ENCODE measurements at places on chromosomes 2 and 18.

DNA sequence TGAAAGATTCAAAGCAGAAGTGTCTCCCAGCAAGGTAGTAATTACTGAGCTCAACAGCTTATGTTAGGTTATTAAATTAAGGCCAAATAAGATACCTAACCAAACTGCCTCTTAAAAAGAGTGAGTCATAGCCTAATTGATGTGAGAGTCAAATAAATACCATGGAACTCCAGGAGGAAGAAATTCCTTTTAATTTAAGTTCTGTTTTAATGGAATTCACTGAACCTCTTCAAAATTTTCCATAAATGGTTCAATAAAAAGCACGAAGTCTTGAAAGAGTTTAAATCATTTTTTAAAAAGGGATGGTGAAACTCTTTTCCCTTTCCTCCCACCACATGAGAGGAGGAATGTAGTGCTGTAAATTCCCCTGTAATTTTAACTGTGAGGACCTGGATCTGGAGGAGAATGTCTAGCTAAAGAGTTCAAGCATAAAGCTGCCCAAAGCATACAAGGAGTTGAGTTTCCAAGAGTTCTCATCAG lies 180.8 kb upstream of the MMADHC start:
- no peak for DNase-seq

DNA sequence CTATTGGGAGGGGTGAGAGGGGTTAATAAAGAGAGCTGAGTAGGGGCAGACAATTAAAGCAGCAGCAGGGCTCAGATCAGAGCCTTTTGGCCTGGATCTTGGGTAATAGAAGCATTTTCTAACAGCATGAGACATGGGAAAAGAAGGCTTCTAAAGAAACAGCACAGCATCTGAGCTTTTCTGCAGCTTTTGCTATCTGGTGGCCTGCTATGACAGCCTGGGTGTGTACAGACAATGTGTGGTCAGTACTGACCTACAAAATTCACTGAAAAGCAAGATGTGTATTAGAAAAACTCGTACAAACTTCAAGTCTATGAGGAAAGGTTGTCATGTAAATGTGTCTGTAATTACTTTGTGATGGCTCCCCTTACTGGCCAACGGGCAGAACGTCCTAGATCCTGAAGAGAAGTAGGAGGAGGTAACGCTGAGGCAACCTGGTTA lies 95.6 kb downstream of the GALNT3 start:
- peak; percentile 12 for DNase-seq

- DNase-seq, result no peak
These were observed 140.5 kb downstream of the ZFP36L2 start for GRCh38 chr2:43085929-43086328.

DNA sequence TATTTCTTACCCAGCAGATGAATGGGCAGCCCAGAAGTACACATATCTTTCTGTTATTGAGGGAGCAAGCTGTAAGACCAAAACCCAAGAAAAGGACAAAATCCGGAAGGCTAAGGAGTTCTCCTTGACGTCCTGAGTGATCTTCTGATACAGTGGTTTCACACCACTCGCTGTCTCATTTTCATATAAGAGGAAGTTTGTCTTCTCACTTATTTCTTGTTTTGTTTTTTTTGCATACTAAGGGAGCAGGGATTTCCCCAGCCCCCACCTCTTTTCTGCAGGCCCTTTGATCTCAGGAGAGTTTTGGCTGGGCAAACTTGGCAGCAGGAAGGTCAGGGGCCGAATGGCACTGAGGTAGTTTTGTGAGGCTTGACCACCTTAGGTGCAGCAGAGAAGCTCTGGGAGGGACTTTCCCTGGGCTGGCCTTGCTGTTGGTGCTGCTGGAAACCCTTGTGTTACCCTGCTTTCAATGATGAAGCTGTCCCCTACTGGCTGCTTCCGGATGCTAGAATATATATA lies 13.3 kb downstream of the CHRNA1 start:
- DNase-seq, result no peak

DNA sequence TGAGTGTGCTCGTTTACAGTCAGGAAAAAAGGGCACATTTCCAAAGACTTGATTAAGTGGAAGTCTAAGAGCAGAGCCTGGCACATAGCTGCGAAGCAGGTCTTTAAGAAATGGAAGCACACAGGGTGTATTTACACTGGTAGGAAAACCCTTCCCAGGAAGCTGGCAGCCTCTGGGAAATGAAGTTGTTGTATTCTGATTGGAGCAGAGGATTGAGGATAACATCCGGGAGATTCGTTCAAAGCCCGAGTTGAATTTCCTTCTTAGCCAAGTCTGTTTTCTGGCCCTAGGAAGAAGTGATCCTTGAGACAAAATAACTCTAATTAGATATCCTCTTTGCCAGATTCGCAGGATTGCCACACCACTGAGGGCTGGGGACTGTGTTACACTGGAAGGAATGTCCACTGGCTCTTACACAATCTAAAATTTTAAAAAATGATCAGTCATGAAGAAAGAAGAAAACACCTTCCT lies 75.9 kb downstream of the ITGB1BP1 start:
- DNase-seq, result no peak

DNA sequence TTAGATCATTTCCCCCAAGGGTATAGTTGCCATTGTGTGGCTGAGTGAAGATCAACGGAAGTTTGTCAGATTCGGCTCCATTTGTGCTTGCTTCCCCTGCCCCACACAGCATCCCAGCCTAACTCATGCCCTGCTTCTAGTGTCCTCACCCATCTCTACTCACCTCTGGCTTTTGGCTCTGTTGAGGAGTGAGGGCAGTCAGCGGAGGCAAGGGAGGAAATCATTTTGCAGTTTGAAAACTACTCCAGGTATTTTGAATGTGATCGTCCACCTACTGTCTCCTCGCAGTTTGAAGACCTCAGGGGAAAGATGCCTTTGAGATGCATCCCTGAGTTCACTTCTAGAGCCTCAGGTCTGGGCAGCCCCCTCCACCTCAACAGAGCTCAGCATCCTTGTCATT lies 116.3 kb downstream of the FEZ2 start:
- DNase-seq, result no peak

GRCh38 chr2:16181062-16181740 lies 240.9 kb downstream of the MYCN start:
- DNase-seq, result no peak

- DNase-seq, result no peak
These were observed 9.6 kb downstream of the TRPM8 start for GRCh38 chr2:233926806-233927205.

DNA sequence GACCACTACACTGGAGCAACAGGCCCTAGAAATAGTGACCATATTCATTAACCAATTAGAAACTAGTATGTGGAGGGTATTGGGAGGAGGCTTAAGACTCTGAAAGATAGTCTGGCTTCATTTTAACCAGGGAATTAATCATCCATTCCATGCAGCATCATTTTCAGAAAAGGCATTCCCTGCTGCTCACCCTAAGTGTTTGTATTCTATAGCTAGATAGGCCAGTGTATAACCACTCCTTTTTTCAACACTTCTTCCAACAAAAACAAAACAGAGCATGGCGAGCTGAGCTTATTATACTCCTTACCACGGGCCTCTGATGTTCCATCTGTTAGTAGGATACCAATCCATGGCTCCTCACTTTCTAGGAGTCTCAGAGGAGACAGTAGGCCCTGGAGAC lies 112.0 kb upstream of the PKDCC start:
- no peak for DNase-seq

DNA sequence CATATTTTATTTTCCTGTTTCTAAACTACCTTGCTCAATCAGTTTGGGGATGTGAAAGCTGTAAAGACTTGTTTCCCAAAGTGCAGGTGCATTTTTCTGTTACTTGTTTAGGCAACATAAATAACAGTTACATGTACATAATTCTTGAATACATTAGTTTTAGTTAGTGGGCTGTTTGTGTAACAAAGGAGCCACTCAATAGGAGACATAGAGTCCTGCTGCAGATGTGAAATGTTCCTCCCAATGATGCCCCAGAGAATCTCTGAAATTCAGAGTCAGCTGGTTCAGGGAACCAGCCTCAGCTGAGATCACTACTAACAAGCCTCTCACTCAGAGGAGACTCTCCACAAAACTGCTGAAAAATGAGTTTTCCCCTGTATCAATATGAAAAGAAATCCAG lies 91.5 kb upstream of the TWSG1 start:
- DNase-seq, result no peak

DNA sequence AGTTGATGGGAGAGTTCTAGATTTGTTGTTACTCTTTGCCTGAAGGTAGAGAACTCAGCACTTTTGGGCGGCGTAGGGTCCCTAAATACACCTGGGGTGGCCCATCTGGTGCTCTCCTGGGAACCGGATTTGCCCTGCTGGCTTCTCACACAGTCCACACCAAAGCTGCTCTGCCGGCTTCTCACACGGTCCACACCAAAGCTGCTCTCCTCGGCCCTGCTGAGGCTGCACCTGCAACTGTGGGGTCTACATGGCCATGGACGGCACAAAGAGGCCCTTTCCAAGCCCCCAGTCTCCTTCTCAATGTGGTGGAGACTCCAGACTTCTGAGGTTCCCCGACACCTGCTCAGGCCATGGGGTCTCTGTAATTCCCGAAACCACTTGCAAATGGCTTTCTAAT lies 124.8 kb upstream of the GPC1 start:
- no peak for DNase-seq

DNA sequence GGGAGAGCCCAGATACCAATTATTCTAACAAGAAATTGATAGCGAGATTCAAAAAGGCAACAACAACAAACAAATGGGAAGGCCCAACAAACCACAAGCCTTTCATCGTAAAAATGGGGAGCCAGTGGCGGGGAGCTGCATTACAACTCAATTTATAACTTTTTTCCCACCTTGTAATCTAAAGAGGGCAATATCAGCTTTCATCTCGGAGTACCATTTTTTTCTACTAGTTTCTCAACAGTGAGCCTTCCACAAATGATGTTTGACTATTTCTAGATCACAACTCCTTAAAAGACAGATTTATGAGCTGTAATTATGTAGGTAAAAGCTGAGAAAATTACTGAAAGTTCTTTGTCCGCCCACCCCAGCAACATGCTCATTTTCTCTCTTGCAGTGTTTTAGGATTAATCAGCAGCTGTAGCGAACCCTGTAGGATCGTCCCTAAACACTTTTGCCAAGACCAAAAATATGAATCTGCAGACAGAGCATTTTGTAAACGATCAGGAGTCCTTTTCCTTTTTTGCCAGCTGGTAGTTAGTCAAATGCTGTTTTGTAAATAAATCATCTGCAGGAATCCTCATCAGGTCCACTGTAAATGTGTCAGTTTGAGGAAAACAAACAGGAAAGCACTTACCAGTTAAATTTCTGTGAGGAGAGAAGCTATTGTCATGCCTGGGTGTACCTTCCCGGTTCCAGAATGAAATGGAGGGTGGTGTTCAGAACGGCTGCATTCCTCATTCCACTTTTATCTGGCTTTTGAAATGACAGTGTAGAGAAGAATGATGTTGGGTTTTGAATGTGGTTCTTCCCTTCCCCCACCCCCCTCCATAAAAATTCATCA lies 53.2 kb downstream of the EEF1B2 start:
- DNase-seq, result no peak

DNA sequence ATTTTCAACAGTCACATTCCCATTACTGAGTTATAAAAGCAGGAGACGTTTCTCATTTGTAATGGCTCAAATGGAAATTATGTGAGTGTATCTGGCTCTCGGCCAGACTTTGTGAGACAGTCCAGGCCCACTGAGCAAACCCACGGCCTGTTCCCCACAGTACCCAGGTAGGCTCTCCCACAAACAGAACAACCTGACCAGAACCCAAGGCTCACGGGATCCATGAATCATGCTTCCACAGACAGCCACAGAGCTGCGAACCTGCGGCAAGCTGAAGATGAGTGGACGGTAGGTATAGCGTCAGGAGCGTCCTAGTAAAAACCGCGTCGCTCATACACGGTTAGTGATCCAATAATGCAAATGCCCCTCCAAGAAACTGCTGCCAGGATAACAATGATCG lies 34.2 kb downstream of the NDUFA10 start:
- no peak for DNase-seq

- DNase-seq, result no peak
These were observed 671.0 kb upstream of the ACVR2A start for GRCh38 chr2:147173798-147174197.

DNA sequence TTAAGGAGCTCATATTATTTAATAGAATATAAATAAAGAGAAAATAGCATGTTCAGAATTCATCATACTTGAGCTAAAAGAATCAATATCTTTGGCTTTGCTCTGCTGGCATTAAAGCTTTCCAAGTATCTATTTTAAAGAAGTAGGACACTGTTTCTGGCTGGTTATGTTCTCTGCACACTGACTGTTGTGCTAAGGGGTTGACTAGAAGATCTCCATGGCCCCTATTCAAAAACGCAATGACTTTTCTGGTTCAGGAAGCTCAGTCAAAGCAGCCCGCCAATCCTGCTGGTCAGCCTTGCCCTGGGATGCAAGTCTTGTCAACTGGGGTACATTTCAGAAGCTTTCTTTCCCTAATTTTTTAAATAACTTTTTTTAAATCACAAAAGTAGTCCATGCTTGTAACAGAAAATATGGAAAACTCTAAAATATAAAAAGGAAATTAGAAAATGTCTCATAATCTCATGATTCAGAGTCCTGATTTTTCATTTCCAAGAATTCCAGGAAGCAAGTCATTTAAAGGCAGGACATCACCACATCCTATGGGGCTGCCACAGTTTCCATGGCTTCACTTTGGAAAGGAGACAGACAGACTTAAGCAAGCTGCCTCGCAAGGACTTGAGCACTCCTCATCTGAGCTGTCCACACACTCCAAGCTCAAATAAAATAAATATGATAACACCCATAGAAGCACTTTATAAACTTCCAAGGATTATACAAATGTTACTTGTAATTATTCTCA lies 195.1 kb downstream of the TXNL1 start:
- no peak for DNase-seq

DNA sequence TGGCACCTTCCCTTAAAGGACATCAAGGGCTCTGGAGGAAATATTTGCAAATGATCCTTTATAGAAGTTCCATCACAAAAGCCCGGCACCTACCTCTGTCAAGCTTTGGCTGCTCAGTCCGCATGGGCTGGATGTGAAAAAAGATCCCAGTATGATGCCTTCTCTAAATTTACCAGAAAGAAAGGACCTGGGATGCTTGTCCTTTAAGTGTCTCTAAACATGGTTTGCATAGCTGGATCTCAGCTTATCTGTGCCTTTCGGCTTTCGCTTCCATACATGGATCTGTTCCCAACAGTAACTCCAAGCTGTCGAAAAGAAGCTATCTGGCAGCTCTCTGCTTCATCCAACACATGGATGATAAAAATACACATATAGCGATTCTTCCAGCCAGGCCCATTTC lies 60.4 kb upstream of the SLC8A1 start:
- DNase-seq, result no peak

- DNase-seq, result no peak
These were observed 86.9 kb downstream of the SLC25A12 start for GRCh38 chr2:171807119-171807518.

DNA sequence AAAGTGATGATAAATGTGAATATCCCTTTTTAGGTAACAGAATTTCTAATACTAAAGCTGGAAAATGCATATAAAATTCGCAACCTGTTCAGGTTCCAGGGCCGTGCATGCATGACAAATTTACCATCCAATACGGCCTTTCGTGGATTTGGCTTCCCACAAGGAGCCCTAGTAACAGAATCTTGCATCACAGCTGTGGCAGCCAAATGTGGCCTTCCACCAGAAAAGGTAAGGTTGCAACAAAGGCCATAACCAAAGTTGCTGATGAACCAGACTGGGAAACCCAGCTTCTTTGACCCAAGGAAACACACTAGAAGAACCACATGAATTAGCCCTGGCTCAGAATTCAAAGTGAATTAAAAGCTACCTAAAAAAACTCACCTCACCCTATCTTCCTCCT lies 49.6 kb upstream of the BZW1 start:
- DNase-seq, result no peak

- no peak for DNase-seq
These were observed 112.8 kb downstream of the ZNF516 start for GRCh38 chr18:76382275-76382674.

GRCh38 chr2:221178139-221178538 lies 394.0 kb downstream of the EPHA4 start:
- no peak for DNase-seq
